ENCODE measurements at places on chromosomes 13 and 19.

DNA sequence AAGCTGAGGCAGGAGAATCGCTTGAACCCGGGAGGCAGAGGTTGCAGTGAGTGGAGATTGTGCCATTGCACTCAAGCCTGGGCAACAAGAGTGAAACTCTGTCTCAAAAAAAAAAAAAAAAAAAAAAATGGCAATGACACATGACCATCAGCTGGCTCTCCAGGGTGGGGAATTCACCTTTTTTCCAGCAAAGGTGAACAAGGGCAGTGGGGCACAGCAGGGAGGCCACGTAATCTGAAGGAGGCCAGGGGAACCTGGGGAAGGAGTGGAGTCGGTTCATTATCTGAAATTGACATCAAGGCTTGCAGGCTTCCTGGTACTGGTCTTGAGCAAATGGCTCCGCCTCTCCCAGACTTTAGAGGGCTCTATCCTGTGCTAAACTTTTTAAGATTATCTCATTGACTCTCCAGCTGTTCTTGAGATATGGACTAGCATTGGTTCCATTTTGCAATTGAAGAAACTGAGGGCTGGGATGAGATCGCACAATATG lies 28.1 kb downstream of the KEAP1 start:
- DNase-seq = no peak

DNA sequence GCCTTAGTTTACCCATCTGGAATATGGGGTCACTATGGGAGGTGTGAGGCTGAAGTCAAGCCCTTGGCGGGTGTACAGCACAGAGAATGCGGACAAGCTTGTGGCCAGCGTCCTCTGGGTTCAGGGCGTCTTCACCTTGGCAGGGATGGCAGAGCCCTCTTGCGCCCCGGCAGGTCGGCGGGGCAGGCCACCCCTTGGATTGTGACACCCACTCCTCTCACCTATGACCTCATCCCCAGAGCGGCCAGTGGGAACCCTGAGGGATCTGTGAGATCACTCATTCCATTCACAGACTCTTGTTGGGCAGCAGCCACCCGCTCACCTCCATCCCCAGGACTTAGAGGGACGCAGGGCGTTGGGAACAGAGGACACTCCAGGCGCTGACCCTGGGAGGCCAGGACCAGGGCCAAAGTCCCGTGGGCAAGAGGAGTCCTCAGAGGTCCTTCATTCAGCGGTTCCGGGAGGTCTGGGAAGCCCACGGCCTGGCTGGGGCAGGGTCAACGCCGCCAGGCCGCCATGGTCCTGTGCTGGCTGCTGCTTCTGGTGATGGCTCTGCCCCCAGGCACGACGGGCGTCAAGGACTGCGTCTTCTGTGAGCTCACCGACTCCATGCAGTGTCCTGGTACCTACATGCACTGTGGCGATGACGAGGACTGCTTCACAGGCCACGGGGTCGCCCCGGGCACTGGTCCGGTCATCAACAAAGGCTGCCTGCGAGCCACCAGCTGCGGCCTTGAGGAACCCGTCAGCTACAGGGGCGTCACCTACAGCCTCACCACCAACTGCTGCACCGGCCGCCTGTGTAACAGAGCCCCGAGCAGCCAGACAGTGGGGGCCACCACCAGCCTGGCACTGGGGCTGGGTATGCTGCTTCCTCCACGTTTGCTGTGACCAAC lies at the start of gene SPACA4:
Gene SPACA4 (plus strand): TSS at position 280 of the 896 bp plus-strand sequence. CDS start 237 bp downstream, at position 517.
- DNase-seq = no peak

- no peak for DNase-seq
Measured at GRCh38 chr13:20148501-20149183, 12.2 kb downstream of the GJA3 start.

DNA sequence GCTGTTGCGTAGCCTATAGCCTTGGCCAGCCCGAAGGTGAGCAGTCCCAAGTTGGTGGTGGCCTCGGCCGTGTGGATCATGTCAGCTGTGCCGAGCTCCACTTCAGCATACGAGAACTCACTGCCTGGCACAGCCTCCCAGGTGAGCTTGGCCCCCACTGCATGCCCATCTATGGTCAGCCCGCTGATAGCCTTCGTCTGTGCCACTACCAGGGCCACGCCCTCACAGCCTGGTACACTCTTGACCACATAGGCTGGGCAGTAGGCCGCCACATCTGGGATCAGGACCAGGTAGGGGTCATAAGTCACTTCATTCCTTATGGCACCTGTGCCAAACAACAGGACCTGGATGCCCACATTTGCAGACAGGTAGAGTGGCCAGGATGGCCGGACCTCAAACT lies 7.4 kb downstream of the FCGBP start:
- no peak for DNase-seq

DNA sequence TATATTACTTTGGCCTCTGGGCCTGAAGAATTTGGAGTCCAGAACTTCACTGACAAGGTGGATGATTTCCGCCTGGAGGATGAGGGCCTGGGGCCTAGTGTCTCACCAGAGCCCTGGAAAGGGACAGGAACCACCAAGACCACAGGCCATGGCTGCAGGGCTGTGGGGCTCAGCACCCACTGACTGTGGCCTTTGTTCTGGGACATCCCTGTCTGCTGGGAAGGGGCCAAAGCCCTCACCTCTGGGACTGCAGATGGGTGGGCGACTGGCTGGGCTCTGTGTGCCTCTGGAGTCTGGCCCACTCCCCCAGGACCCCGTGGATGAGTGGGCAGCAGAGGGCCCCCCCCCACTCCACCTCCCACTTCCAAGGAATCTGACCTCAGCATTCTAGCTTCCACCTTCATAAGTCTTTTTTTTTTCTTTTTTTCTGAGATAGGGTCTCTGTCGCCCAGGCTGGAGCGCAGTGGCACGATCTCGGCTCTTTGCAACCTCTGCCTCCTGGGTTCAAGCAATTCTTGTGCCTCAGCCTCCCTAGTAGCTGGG lies 20.3 kb downstream of the CHST8 start:
- DNase-seq = no peak
